ENCODE measurements at places on chromosomes 5 and 9.

- DNase-seq, result no peak
Observed at GRCh38 chr9:126062158-126062886, 264.3 kb upstream of the MVB12B start.

- DNase-seq, result no peak
Observed at GRCh38 chr5:143359869-143360268, 43.6 kb downstream of the NR3C1 start.

- DNase-seq, result peak; percentile 28
Observed at GRCh38 chr9:92763721-92764380, 782 bp downstream of the BICD2 start.

DNA sequence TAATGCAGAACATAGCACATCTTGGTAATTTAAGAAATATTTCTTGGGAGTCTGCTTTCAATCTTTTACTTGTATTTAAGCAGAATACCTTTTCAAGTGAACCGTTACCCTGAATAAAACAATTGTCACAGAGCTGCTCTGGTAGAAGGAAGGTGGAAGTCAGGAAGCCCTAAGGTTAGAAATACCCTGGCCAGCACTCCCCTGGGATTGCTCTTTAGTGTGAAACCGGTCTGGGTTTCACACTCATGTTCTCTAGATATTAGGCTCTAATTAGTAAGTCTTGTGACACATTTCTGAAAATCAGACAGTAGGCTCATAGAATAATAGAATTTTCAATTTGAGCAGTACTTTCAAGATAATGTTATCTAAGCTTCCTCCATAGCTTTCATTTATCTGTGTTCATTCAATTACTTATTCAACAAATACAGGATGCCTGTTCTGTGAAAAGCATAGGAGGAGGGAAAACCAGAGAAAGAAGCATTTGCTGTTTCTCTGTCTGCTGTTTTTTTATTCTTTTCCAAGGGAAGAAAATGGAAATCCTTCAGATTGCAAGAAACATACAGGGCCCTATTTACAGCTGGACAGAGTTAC is 825.5 kb downstream of the TLR4 start:
- DNase-seq, result no peak

DNA sequence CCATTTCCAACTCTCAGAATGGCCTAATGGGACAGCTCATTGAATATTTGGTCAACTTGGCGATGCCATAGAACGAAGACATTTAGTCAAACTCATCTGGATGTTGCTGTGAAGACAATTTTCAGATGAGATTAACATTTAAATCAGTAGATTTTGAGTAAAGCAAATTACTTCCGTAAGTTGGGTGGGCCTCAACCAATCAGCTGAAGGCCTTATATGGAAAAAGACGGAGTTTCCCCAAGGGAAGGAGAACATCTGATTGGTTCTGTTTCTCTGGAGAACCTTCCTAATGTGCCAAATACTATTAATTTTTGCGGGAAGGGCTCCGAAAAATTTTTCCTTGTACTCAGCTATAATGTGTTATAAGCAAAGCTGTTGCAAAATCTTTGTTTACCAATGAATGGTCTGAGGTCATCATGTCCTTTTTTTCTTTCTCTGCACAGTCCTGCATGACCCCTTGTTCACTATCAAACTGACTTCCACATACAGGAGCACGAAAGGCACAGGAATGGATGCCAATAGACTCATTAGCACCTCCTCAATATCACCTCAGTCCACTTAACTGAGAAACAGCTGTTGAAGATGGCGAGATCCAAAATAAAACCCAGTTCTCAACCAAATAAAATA is 27.8 kb downstream of the CRHBP start:
- DNase-seq, result no peak

DNA sequence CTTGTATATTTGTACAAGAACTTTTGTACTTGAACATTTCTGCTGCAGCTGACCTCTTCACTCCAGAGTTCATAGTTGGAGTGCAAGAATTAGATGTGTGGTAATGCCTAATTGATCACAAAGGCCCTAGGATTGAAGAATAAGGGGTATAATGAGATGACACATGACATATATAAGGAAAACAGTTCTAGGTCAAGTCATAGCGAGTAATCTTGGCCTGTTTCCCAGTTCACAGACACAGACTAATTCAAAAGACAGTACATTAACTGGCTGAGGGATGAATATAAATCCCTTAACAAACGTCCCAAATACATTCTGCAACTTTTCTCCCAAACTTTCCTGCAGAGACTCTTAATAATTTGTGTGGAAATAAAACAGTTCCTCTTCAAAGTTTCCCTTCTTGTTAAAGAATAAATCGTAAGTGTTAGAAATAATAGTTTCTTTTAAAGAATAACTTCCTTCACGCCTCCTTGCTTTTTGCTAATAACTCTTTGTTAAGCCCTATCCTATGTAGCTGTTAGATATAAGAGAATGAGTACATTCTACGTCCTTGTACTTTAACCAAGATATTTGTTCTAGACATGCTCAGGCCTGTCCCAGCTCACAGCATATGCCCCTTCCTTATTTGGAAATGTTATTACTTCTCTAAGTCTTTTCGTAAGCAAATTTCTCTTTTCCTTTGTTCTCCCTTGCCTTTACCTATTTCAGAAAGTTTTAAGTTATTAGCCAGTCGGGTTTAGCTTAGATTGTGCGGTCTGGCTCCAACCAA is 556.4 kb upstream of the CTNND2 start:
- no peak for DNase-seq

DNA sequence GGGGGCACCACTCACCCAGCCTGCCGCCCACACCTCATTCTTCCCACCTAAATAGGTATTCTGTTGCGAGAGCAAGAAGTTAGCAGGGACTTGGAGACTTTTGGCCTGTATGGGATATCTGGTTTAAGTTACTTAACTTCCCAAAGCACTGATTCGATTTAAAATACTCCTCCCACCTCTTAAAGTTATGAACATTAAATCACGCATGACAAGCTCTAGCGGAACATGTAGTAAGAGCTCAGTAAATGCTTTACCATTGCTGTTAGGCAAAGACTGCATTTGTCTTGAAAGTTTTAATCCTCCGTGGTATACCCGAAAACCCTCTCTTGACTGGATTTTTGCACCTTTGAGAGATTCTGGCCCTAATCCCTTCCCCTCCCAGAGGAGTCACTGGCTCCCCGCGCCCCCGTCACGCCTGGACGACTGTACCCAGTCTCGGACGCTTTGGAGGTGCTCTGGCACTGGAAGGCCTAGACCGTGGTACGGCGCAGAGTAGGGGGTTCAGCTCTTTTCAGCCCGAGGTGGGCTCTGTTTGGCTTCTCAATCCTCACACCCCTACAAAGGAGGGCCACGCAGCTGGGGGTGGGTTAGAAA is 4.4 kb downstream of the GDNF start:
- DNase-seq, result no peak

GRCh38 chr5:129781594-129781993 is 33.7 kb downstream of the MINAR2 start:
- no peak for DNase-seq

DNA sequence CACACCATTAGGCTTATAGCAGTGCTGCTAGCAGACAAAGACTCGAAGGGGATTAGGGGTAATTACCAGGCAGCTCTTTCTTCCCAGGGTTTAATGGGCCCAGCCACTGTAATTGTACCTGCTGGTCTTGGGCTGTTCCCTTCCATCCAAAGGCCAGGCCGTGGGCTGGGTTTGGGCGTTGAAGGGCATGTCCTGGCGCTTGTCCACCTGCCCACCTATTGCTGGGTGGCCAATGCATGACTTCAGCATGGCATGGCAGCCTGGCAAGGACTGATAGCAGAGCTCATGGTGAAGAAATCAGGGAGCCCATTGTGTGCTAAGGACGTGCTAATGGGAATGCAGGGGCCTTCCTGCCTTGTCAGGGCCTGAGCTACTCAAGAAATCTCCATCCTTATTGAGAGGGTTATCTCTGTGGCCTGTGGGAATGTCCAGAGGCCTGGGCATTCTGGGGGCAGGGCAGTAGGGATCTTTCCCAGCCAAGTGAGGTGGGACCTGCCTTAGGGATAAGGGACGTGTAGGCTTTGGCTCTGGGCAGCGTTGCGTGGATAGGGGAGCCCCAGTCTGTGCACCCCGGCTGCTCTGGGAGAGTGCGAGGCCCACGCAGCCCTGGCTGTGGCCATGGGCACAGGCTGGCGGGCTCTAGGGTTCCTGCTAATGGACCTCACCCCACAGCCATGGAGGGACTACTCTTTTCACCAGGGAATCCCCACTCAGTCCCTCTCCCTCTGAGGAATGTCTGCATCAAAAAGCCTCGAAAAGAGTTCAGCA is 116.1 kb upstream of the PITX1 start:
- DNase-seq, result no peak

DNA sequence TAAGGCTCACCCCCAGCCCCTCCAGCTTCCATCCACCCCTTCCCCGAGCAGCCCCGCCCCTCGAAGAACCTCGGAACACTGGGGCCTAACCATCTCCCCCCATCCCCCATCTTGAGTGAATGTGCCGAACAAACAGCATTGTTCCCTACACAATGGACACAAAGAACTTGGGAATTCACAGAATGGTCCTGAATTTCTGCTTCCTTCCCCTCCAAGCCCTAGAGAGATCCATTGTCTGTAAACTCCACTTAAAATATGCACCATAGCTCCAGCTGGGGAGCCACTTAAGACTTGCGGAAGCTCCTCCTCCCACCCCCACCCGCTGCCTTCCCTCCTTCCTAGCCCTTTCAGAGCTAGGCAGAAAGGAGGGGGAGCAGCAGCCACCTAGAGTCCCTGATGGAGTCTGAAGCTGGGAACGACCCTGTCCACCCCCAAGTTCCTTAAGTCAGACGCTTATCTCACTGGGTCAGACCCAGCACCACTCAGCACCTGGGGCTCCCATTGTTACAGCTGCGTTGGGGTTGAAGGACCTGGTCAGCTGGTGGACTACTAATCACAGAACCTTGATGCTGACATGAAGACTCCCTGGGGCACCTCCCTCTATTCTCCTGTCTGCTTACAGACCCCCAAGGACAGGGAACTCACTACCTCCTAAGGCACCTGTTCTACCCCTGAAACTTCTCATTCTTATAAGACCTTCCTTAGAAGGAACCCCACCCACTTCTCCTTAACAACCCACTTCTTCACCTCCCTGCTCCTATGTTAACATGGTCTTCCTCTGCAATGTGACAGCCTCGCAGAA is 61.4 kb downstream of the PCDH1 start:
- no peak for DNase-seq

GRCh38 chr9:25994605-25995004 is 316.4 kb upstream of the TUSC1 start:
- DNase-seq, result no peak

GRCh38 chr9:10604927-10605326 is 7.9 kb downstream of the PTPRD start:
- no peak for DNase-seq

GRCh38 chr9:5587024-5587423 is 41.9 kb upstream of the RIC1 start:
- DNase-seq, result peak; percentile 20

DNA sequence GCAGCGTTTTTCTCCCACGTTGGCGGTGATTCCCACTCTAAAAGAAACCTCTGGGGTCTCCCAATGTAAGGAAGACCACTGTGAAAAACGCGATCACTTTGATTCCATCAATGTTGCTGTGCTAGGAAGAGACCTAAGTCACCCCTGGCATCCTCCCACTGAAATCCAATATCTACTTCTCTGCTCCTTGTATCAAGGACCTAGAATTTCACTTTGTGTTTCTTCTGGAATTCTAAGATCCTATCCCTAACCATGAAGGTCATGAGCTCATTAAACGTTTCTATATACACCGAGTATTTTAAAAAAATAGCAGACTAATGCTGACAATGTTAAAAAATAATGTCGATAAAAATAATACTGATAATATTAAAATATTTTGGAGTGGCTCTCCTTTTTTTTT is 118.8 kb upstream of the MYO10 start:
- no peak for DNase-seq

DNA sequence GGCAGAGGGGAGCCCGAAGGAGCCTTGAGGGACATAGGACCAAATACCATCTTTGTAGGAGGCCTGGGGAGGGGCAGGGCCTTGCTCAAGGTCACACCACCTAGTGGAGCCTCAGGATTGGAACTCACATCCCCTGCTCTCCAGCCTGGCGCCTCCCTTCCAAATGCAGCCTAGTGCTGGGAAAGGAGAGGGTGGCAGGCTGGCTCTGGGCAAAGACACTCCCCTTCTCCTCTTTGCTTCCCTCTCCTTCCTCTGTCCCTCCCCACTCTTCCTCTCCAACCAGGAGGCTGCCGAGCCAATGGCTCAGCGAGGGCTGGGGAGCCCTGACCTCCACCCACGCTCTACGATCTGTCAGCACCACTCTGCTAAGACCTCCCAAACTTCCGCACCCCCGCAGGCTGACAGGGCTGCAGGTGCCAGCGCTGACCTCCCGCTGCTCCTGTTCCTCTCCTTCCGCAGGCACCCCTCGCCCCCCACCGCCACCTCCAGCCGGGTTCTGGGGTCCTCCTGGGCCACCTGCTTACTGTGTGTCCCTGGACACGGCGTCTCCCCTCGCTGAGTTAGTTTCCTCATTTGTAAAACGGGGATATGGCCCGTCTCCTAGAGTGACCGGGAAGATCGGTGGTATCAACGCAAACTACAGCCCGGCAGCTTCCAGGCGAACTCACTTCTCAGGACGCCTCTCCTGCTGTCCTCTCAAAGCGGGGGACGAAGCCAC is 52.9 kb downstream of the C9orf50 start:
- DNase-seq, result no peak

DNA sequence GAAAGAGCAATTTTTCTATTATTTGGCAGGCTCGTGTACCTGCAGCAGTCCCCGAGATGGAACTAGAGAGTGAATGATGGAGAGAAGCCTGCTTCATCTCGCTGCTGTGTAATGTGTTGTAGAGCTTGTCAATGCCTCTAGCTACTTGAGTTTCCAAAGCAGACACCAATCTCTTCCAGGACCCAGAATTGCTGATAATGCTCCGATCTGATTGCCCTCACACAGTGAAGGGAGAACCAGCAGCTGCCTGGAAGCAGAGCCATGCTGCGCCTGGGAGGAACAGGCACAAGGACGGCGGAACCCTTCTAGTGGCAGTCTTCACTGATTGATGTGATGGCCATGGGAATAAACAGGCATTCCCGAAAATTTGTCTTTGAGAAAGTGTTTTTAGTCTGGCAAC is 288.0 kb downstream of the ICE1 start:
- DNase-seq, result no peak

GRCh38 chr5:125142458-125142857 is 396.0 kb upstream of the ZNF608 start:
- no peak for DNase-seq

GRCh38 chr9:70924895-70925547 is 196.4 kb downstream of the TRPM3 start:
- peak; percentile 8 for DNase-seq

DNA sequence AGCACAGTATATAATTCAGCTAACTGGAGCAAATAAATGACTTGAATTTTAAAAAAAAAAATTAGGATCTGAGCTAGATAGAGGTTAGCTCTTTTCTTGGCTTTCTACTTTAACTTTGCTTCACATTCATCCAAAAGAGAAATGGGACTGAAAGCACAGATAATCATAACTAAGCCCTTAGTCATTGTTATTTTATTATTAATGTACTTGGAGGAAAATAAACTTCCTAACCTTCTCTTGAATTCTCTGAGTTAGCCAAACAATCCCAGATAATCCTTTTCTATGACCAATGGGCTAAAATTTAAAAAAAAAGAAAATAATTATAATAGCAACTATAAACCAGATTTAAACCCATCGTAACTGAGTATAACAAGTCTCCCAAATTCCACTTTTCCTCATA is 57.6 kb upstream of the RASA1 start:
- no peak for DNase-seq
